ENCODE measurements at places on chromosomes 3 and 15. TPM values are rescaled to one million over a fixed set of nuclear protein-coding genes. Genes with fewer than 3 reads are reported as not detected.

The GAP43 gene
- 26.4 TPM for total RNA-seq

The ALPK3 gene
- total RNA-seq = 0.81 TPM

The ISG20 gene
- 0.14 TPM for total RNA-seq

The ZPLD1 gene
- not detected for total RNA-seq

The POLQ gene
- 9.4 TPM for total RNA-seq

The C3orf85 gene
- not detected for total RNA-seq

The NR1I2 gene
- 1.6 TPM for total RNA-seq

The MUC4 gene
- total RNA-seq = 3.5 TPM

The AADACL2 gene
- not detected for total RNA-seq

The ZKSCAN7 gene
- 13.0 TPM for total RNA-seq

The TRIM59 gene
- 32.6 TPM for total RNA-seq

The TMOD2 gene
- total RNA-seq = 1.2 TPM

The RTP3 gene
- total RNA-seq = 0.07 TPM

The TM4SF1 gene
- total RNA-seq = not detected

The NR2F2 gene
- total RNA-seq = 0.17 TPM

The PCOLCE2 gene
- total RNA-seq = 18.3 TPM

The SERINC4 gene
- total RNA-seq = 0.38 TPM

The OSBPL10 gene
- 24.1 TPM for total RNA-seq

The APBA2 gene
- total RNA-seq = 13.9 TPM

The TEX55 gene
- not detected for total RNA-seq

The HRG gene
- total RNA-seq = 0.14 TPM

- no peak for DNase-seq
Observed at GRCh38 chr3:172101107-172101506, 61.7 kb downstream of the FNDC3B start.

DNA sequence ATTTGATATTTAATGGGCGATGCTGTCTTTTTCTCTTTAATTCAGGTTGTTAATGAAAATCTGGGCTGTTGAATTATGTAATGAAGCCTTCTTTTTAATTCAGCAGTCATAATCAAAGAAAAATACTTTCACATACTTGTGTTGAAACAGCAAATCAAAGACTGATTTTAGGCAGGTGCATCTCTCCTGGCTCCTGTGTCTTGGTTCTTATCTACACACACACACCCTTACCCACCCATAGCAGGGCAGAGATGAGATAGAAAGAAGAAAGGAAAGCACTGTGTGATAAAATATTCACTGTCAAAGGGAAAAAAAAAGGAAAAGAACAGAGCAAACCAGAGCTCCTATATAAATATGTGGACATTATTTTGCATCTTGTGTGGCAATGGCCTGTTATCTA, 130.6 kb upstream of the CGNL1 start:
- no peak for DNase-seq

DNA sequence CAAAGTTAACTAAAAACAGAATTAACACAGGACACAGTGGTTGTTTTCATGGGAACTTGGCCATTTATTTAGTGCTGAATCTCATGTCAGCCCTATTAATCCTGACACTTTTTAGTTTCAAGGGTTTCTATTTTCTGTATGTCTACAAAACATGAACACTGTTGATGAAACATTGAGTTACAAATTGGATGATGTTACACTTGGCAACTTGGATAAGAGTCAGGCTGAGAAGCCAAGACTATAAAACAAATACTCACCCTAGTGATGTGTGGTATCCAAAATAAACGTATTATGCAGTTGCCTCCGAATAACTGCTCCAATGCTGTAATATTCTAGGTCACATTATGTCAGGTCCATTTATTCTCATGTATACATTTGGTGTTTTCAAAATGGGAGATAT, 349.6 kb downstream of the ZIC1 start:
- DNase-seq = no peak

GRCh38 chr15:92907896-92908712, 8.0 kb downstream of the CHD2 start:
- DNase-seq = no peak

GRCh38 chr3:99167071-99167470, 265.6 kb upstream of the DCBLD2 start:
- DNase-seq = no peak

DNA sequence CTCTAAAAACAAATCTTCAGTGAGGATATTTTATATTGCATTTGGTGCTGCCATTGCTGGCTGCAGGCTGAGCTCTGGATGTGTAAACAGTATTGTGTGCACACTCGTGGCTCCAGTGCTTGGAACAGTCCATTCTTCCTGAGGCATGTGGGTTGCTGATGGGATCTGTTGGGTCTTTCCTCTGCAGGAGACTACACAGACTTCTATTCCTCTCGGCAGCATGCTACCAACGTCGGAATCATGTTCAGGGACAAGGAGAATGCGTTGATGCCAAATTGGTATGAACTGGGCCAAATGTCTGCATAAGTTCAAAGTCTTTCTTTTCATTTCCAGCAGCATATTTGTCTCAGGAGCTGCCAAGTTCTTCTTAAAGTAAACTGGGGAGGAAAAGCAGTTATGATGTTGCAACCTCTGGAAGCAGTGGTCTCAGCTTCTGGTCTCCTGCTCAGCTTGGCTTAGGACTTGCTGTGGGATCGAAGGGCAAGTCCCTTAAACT, 9.3 kb downstream of the FAH start:
- DNase-seq = peak; percentile 8

DNA sequence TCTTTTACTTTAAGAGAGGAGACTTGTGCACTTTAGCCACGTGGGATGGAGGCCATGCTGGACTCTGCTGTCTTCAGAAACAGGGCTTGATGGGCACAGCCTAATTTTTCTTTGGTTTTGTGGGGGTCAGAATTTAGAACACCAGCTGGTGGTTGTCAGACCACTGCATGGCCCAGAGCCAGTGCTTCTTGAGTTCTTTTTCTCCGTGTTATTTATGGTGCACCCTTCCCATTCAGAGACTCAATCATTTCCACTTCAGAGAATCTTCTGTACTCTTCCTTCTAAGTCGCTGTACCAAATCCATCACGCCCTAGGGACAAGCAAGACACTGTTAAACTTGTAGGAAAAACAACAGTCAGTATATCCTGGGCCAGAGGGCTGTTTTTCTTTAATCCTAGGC, 20.1 kb downstream of the PRR23A start:
- no peak for DNase-seq

- no peak for DNase-seq
Observed at GRCh38 chr3:169701457-169701856, 37.9 kb upstream of the MECOM start.

DNA sequence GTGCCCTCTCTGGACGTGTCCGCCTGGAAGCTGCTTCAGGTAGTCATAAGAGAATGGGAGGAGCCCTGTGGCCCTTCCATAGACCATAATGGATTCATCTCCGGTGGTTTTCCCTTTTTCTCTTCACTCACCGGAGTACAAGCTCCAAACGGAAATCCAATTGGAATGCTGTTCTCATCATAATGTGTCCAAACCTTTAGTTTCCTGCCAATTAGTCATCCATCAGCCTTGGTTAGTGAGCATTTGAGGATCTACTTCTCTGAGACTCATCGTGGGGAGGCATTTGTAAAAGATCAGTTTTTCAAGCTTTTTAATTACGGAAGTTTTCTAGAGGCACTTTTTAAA, 34.9 kb downstream of the ABHD2 start:
- DNase-seq = no peak

GRCh38 chr15:88995449-88995848, 82.3 kb upstream of the MFGE8 start:
- DNase-seq = no peak

DNA sequence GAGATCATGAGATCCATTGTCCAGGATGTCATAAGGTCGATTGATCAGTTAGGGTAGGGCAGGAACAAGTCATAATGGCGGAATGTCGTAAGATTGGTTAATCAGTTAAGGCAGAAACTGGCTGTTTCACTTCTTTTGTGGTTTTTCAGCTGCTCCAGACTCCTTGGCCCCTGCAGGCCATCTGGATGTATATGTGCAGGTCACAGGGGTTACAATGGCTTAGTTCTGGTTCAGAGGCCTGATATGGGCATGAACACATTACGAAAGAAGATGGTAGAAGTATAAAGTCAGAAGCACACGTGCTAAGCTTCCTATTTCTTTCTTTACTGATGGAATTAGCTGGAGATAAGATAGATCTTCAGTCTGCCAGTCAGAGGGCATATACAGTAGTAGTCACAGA, 315.4 kb upstream of the LRRC3B start:
- DNase-seq = no peak

GRCh38 chr3:55622116-55622515, 135.0 kb upstream of the WNT5A start:
- no peak for DNase-seq

GRCh38 chr15:56737791-56738190, 4.5 kb upstream of the ZNF280D start:
- DNase-seq = no peak

DNA sequence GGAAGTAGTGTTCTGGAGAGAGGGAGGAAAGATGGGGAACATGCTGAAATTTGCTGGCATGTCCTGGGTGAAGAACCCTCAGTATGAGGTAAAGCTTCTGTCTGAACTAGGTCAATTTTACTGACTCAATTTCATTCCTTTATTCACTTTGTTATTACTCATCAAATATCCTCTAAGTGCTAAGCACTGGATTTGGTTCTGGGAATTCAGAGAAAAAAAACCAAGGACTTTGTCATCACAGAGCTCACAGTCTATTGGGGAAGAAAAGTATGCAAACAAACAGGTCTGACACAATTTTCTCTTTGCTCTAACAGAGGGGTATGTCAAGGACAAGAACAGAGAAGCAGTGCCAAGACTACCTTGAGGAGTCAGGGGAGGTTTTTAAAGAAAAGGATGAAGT, 68.0 kb downstream of the TFG start:
- DNase-seq = no peak

DNA sequence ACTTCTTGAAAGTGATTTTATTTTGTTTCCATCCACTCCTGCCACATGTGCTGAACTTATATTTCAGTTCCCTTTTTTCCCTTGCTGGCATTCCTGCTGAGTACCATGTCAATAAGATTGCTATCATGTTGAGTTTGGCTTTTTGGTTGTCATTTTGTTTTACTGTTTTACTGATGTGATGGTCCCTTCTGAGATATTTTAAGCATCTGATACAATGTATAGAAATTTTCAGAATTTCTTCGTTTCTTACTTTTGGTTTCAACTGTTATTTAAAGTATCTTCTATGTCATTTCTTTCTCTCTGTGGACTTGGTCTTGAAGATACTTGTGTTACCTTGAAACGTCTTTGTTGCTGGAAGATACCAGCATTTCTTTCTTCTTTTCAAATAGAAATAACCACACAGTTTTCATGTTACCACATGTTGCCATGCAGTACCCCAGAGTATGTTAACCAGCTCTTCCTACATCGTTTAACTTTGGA, 14.1 kb downstream of the SIDT1 start:
- no peak for DNase-seq

- no peak for DNase-seq
Observed at GRCh38 chr15:43483297-43484128, 9.4 kb downstream of the TP53BP1 start.

DNA sequence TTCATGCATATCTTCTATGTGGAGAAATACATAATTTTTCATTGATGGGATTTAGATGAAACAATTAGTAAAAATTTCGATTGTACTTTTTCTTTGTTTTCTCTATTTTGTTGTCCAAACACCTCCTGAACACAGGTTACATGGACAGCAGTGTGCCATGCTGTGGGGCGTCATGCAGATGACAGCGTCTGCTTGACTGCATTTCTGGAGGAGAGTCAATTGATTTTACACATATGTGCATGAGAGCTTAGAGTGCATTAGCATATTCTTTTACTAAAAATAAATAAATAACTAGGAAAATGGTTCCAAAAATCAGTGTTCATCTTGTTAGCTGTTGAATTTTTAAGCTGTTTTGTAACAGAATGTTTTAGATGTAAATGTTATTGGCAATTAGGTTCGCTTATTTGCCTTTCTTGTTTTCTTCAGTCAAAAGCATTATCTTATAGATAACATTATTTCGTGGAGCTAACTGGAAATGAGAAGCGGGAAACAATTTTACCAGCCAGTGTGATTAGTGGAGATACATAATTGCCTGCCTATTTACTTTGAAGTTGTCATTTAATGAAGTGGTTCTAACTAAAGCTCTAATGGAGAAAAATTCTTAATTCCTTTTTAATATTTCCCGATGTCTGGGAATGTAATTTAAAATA, 82.7 kb upstream of the VGLL3 start:
- DNase-seq = no peak

DNA sequence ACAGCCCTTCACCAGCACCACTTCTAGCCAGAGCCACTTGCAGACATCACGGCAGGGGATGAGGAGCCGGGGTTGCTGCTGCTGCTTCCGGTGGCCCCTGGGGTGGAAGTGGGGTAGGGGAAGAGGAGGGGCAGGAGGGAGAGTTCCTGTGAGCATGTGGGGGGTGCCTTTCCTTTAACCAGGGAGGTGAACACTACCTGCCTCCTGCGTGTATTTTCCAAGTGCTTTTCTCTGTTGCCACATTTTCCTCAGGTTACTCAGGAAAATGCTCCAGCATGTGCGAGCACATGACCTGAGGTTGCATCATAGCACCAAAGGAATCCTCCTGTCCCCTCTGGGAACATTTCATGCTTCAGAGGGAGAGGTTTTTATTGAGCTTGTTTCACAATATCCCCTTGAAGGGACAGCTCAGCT, 12.2 kb upstream of the SACM1L start:
- peak; percentile 40 for DNase-seq

- DNase-seq = peak; percentile 63
Observed at GRCh38 chr15:69908590-69909420, 188.9 kb downstream of the TLE3 start.

DNA sequence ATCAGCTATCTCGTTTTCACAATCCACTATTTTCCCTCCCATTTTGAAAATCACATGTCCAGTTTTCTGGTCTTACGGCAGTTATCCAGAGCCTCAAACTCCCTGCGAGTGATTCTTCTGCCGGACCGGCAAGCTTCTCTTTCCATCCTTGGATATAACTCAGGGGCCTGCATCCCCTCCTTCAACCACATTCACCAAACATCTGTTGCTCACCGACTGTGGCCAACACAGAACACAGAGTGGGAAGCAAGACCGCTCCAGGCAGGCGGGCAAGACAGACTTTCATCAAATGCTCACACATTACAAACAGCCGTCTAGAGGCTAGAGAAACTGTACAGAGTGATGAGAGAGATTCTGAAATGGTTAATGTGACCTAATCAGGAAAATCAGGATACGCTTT, 7.6 kb upstream of the SLC12A8 start:
- no peak for DNase-seq

- no peak for DNase-seq
Observed at GRCh38 chr15:63480441-63480821, 24.0 kb upstream of the USP3 start.

- DNase-seq = no peak
Observed at GRCh38 chr3:112640930-112641801, at the start of gene CCDC80. CCDC80 (minus strand) TSS chr3:112641143; CDS start chr3:112639905, 1,238 bp downstream.

- peak; percentile 17 for DNase-seq
Observed at GRCh38 chr3:163622384-163622783, 1455.9 kb downstream of the SI start.

All from H7 (cell line).